ENCODE measurements at places on chromosomes 4 and X.

- DNase-seq, result no peak
Measured at GRCh38 chr4:24949970-24950369, 37.1 kb upstream of the CCDC149 start.

DNA sequence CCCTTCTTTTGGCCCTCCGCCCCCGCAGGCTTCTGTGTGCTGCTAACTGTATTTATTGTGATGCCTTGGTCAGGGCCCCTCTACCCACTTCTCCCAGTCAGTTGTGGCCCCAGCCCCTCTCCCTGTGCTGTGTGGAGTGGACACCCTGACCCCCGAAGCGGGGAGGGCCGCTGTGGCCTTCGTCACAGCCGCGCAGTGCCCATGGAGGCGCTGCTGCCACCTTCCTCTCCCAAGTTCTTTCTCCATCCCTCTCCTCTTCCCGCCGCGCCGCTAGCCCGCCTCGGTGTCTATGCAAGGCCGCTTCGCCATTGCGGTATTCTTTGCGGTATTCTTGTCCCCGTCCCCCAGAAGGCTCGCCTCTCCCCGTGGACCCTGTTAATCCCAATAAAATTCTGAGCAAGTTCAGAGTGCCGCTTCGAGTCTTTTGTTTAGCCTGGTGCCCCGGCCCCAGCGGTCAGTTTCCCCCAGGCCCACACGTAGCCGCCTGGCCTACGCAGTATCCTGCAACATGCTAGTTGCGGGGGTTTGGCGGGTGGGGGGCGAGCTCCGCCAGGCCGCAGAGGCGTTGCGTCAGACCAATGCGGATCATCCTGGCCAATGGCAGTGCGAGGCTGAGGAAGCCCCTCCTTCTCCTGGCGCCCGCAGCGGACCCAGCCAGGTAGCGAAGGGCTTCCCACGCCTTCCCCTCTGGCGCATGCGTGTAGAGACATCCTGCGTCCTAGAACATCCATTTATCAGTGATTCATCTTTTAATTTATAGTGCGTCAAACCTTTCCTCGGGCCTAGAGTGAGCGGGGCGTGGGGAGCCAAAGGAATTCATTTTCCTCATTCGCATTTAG lies 5.6 kb upstream of the KANTR start:
- DNase-seq, result peak; percentile 58

GRCh38 chr4:54228056-54228527 lies 1.0 kb upstream of the PDGFRA start:
- no peak for DNase-seq

DNA sequence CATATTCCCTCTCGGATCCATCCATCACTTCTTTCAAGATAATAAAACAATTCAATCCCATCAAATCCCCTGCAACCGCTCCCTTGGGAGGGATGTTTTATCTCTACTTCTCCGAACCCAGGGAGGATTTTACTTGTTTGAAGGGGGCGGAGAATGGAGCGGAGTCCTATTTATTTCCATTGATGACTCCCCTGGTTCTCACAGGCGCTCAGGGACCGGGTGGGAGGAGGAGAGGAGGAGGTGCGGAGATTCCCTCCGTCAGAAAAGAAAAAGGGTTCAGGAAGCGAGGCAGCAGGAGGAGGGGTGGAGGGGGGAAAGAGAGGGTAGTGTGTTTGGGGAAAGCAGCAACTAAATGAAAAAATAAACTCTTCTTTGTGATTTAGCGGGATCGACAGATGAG lies 2.1 kb downstream of the NDNF start:
- no peak for DNase-seq

GRCh38 chr4:80814266-80814665 lies 216.2 kb upstream of the BMP3 start:
- no peak for DNase-seq

DNA sequence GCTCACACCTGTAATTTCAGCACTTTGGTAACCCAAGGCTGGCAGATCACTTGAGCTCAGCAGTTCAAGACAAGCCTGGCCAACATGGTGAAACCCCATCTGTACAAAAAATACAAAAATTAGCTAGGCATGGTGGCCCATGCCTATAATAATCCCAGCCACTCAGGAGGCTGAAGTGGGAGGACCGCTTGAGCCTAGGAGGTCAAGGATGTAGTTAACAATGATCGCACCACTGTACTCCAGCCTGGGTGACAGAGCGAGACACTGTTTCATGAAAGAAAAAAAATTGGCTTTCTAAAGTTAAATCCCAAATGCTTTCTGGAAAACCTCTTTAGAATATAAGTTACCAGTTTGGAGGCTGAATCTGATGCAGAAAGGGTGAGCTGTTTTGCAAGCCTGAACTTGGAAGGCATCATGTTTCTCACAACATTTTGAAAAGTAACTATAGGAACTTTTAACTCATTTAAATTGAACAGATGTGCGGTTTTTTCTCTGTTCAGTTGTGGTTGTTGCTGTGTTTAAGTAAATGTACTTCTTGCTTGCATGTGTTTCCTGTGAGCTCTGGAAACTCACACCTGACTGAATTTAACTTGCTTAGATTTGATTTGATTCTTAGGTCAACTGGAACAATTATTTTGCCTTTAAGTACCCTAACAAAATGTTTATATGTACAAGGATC lies 39.8 kb upstream of the TMEM131L start:
- no peak for DNase-seq

DNA sequence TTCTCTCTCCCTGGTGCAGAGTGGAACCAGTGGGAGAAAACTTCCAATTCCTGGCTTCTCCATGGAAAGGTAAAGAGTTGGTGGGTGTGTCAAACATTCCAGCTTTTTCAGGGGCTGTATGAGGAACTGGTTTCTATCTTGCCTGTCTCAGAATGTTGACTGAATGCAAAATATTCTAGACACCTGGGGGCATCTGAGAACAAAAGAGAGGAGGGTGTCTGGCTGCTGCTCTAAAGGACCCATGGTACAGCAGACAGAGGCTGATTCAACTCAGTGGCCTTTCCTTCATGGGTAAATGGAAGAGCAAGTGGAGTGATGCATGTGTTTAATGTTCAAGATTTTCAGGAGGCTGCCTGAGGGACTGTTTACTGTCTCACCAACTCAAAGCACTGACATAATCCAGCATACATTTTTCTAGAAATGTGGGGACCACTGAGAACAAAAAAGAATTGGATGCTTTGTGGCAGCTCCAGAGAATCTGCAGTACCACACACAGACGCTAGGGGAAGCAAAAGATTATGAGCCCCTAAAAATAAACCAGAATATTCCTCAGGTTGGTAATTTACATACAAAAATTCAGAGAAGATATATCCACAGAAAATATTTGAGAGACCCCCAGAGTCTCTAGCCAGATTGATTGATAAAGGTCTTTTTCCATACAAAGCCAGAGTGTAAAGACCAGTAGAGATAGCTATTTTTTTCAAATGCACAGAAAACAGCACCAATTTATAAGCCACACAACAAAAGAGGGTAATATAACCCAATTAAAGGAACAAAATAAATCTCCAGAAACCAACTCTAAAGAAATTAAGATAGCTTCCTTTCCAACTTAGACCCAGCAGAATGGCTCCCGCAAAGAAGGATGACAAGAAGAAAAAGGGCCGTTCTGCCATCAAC lies 48.0 kb upstream of the STARD8 start:
- DNase-seq, result no peak

GRCh38 chr4:184293552-184293951 lies 75.9 kb upstream of the ENPP6 start:
- peak; percentile 6 for DNase-seq

DNA sequence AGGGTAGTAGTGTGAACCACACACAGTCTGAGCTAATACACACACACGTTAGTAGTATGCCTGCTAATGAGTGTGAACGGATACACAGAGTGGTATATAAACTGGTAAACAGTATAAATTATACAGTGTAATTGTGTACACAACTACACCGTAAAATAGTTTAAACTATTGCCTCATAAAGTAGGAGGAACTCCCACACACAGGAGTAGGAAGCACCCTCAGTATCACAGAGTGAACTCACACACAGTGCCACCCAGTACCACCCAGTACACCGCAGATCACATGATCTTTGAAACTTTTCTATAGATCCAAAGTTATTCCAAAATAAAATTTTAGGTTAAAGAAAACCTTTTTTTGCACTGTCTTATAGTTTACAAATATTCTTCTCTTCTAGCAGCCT lies 275.1 kb downstream of the ADGRA3 start:
- DNase-seq, result no peak

DNA sequence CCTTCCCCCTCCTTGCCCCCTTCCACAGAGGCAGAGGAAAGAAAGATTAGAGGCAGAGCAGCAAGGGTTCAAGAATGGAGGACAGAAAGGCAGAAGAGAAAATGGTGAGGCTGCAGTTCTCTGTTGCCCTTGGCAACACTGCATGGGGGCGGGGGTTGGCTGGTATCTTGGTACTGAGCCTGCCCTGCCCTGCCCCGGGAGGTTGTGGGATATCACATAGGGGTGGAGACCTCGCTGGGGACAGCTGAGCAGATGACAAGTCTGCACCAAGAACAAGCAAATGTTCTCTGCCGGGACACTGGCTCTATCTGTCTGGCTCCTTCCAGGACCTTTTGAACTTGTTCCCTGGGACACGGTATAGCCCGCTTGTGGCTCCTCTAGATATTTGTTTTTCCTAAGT lies 39.8 kb downstream of the NHS start:
- no peak for DNase-seq

DNA sequence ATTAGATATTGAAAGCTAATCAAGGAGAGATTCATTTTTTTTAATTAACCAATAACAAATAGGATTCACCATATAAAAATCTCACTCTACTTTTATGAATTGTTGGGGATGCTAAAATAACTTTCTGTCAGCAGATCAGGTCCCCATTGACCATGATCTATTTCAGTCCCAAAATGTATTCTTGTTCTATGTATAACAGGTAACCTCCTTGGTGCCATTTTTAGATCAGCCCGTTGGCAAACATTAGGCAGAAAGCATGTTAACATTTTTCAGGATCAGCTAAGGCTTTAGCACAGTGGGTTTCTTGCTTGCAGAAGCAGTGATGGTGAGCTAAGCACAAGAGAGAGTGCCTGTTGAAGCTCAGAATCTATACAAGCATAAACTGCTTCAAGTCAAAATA lies 40.8 kb upstream of the COX7B2 start:
- DNase-seq, result no peak

GRCh38 chr4:26267087-26267486 lies 53.7 kb upstream of the RBPJ start:
- no peak for DNase-seq

DNA sequence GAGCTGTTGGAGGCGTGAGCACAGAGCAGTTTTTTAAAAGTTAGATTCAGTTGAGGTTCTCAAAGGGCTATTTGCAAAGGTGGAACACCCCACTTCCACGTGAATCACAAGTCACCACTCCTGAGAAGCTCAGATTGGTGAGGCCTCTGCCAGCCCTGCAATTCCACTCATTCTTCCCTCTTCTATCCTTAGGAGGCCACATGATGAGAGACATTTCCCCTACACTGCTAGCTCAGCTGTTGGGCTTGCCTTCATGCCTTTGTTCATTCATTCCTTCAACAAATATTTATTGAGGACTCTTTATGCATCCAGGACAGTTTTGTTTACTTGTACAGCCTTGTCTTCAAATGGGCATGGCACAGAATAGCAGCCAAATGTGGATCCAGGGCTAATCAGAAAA lies 3.7 kb downstream of the SRPX2 start:
- no peak for DNase-seq

- no peak for DNase-seq
Measured at GRCh38 chr4:185803022-185803421, 9.0 kb downstream of the SORBS2 start.

- DNase-seq, result no peak
Measured at GRCh38 chr4:79495447-79495846, 87.4 kb upstream of the GK2 start.

GRCh38 chrX:112844250-112844649 lies 3.6 kb upstream of the AMOT start:
- DNase-seq, result no peak

DNA sequence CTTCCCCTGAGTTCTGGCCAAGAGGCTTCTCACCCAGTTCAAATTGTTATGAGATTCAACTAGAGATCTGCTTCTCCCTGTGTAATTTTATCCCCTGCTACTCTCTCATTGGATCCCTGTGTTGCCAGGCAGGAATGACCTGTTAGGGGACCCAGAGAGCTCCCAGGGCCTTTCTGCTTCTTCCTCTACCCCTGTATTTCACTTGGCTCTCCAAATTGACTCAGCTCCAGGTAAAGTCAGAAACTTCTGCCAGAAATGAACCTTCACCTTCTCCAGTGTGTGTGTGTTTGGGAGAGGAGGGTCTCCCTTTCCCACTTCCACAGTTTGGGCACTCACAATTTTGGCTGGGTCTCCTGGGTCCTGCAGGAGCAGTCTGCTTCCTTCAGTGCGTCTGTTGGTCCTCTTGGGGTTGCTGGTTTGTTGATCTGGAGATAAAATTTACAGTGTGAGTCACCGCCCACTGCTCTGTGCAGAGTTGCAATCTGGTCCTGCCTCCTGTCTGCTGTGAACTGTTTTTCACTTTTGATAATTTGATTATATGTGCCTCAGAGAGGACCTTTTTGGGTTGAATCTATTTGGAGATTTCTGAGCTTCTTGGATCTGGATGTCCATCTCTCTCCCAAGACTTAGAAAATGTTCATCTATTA lies 112.4 kb upstream of the EDA2R start:
- DNase-seq, result no peak

GRCh38 chr4:184168406-184169019 lies 49.2 kb downstream of the ENPP6 start:
- DNase-seq, result peak; percentile 3

- DNase-seq, result no peak
Measured at GRCh38 chr4:174882317-174882992, 35.7 kb upstream of the ADAM29 start.

GRCh38 chr4:95508421-95508820 lies 40.4 kb downstream of the UNC5C start:
- DNase-seq, result no peak

DNA sequence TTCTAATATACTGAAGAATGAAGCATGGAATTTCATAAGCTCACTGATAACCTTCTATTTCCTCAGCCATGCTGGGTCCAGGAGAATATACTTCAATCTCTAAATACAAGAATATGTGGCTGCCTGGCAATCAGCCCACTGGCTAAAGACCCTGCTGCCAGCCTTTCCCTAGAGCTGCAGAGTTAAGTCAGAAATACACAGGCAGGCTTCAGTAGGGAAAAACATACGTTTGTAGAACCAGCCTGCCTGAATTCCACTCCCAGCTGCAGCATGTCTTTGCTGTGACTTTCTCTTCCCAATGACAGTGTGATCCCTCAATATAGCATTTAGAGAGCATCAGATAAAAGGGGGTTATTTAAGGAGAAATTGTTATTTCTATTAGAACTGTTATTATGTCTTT lies 289.1 kb downstream of the PCDH19 start:
- DNase-seq, result no peak

Measured in DMS79 treated with DMSO at 0.1 percent for 48 hours (cell line).